Effector CD8-positive, alpha-beta T cell (primary cell): ENCODE measurements at places on chromosomes 5 and 9.

DNA sequence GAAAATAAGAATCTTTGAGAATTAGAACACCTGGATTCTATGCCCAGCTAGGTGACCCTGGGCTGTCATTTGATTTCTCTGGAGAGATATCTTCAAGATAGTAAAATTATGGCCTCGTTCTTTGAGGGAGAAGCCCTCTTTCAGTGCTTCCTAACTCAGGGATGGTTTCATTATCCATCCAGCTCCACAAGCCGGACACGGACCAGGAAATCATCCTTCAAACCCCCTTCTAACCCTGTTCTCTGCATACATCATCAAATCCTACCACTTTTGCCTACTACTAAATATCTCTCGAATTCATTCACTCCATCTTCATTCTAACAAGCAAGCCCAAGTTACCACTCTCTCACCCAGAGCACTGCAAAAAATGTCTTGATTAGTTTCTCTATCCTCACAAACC lies 57.2 kb downstream of the MAPKAP1 start:
- DNase-seq: no peak

- DNase-seq: no peak
Observed at GRCh38 chr5:147434049-147434448, 75.8 kb downstream of the DPYSL3 start.

DNA sequence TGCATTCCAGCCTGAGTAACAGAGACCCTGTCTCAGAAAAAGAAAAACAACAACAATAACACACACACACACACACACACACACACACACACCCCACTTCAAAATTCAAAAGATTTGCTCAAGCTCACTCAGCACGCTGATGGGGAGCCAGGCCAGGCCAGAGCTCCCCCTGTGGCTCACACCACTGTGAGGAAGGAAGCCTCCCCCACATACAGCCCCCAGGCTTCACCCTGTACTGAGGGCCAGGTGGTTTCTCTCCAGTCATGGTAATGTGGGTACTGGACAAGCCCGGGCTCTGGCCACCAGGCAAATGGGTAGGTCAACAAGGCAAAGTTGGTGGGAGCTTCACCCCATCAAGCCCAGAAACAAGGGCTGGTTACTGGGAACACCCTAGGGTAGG lies 19.0 kb downstream of the ATOX1 start:
- DNase-seq: no peak

DNA sequence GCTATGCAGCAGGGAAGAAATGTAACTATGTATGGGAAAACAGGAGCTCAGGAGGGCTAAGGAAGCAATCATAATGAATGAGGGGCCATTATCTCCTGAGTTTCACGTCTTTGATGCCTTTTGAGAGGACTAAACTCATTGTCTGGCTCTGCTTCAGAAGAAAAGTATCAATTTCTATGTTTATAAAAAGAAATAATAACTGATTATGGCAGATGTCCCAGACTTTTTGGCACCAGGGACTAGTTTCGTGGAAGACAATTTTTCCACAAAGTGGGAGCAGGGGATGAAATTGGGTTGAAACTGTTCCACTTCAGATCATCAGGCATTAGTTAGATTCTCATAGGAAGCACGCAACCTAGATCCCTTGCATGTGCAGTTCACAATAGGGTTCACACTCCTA lies 8.7 kb upstream of the IL7R start:
- no peak for DNase-seq

- DNase-seq: no peak
Observed at GRCh38 chr5:180026734-180027458, 44.7 kb downstream of the RNF130 start.

- DNase-seq: no peak
Observed at GRCh38 chr9:136374183-136374575, 710 bp upstream of the CARD9 start.

- DNase-seq: no peak
Observed at GRCh38 chr5:28493456-28493855, 1455.1 kb upstream of the CDH9 start.

DNA sequence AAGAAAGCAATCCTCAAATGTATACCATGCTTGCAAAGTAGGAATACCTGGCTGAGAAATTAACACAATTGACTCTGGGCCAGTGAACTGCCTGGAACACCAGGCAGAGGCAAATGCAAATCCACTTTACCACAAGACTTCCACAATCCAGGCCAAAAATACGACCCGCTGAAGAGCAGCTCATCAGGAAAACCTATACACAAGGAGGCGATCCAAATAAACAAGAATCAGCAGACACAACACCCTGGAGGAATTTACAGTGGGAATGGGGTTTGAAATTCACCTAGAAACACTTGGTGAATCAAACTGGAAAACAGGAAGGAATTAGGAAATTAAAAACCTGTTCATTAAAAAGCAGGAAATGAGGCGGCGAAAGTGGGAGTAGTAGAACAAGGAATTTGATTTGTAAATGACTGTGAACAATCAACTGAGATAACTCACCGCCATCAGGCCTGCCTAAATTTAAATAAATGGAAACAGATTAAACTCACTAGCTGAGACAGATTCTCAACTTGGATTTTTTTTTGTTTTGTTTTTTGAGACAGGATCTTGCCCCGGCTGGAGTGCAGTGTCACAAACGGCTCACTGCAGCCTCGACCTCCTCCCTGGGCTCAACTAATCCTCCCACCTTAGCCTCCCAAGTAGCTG lies 15.9 kb downstream of the CMBL start:
- no peak for DNase-seq

- DNase-seq: no peak
Observed at GRCh38 chr5:90658620-90659019, 100.0 kb downstream of the ADGRV1 start.

DNA sequence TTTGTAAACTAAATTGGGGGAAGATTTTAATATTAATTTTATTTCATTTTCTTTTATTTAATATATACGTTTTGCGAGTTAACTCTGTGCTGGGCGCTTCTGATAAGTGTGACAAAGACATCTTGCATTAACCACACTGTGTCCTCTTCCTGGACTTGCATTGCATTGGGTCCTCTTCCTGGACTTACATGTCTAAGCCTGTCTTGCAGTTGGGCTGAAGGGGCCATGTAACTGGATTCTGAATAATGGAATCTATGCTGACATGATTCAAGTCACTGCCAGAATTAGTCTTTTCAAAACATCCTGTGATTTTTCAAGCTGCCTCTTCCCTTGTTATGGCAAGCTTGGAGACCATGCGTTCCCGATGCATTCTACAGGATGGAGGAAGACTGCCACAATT lies 122.6 kb downstream of the TRIM32 start:
- DNase-seq: no peak

GRCh38 chr9:92774274-92774673 lies 9.6 kb upstream of the BICD2 start:
- no peak for DNase-seq

GRCh38 chr5:137563646-137564397 lies 64.7 kb upstream of the SPOCK1 start:
- no peak for DNase-seq

GRCh38 chr9:114370251-114370967 lies 17.4 kb downstream of the AKNA start:
- no peak for DNase-seq

DNA sequence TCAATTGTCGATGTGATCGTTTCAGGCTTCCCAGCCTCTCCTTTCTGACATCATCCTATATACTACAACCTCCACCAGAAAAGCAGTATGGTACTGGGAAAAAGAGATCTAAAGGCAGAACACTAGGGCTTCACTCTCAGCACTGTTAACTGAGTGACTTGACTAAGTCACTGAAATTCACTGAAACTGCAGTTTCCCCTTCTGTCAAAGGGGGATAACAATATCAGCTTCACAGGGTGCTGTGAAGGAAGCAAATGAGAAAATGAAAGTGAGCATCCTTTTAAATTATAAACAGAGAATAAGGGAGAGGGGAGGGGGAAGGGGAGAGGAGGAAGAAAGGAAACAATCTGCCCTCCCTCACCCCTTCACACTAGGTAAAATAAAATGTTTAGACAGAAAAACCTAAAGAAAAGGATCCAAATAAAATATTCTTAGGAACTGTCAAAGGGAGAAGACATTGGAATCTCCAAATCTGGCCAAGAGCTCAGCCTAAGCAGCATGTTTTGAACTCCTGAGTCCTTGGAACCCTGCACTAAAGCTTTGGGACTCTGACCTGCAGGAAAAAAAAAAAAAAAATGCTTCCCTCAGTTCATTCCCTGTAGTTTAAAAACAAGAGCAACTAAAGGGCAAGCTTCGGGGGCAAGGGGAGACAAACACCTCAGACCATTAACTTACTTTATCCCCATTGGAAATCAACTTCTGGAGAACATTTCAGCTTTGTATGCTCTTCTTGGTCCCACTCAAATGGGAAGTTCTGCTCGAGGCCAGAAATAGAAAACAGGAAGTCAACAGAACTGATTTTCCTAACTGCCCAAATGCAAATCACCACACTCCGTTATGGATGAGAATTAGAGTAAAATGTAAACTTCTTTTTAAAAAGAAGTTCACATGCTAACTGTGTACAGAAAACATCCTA lies 178.3 kb downstream of the DEPDC1B start:
- no peak for DNase-seq

GRCh38 chr5:83092619-83093018 lies 15.3 kb downstream of the XRCC4 start:
- no peak for DNase-seq

DNA sequence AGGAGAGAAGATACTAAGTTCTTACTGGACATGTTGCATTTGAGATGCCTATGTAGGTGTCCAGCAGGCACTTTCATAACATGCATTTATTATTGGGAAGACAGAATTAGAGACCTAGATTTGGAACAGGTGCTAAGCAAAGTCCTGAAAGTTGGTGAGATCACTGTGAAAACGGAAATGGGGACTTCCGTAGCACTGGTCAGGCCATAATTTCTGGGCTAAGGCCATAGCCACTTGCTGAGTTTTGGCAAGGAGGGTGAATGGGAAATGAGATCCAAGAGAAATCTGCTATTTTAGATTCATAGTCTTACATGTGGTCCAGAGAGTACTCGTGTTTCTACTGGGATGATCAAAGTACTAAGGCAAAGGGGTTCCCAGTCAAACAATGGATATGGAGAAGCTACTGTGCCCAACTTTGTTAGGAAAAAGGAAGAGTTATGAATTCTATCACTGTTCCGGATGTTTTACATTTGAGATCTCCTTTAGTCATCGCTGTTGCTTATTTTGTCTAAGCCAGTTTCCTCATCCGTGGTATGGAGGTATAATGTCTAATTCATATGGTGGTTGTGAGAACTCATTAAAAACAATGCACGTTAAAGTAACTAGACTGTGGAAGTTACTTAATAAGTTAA lies 33.4 kb downstream of the TEK start:
- DNase-seq: no peak

DNA sequence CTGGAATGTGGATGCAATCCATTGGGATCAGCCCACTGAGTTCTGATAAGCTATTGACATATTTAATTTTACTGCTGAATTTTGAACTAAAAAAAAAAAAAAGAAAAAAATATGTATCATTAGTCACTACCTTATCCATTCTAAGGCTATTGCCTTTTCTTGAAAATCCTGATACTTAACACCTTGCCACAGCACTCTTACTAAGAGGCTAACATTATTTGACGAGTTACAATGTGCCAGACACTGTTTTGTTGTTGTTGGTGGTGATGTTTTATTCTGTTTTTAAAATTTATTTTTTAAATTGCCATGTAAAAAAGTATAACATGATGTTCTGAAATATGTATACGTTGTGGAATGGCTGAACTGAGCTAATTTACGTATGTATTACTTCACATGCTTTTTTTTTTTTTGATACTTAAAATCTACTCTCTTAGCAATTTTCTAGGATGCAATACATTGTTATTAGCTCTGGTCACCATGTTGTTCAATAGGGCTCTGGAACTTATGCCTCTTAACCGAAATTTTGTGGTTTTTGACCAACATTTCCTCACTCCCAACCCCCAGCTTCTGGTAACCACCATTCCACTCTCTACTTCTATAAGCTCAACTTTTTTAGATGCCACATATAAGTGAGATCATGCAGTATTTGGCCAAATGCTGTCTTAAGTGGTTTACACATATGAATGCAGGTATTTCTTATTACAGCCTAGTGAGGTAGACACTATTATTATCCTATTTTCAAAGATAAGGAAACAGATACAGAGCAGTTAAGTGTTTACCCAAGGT lies 134.8 kb upstream of the PCA3 start:
- no peak for DNase-seq

GRCh38 chr9:131402738-131403492 lies 9.0 kb downstream of the PRRC2B start:
- DNase-seq: no peak

DNA sequence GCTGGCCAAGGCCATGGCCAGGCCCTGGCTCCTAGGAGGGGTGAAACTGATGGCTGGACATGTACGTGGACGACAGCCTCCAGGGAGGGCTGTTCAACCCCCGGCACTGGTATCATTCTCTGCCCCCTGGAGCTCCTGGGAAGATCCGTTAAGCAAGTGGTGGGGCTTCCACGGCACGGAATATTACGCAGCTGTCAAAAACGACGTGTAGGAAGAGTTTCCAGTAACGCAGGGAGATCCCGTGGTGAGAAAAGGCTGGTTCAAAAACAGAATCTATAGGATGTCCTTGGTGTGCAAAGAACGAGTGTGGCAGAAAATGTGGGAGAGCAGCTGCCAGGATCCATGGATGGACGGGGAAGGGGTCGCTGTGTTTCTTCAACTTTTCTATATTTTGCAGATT lies 36.3 kb upstream of the TMEM250 start:
- DNase-seq: no peak

- DNase-seq: no peak
Observed at GRCh38 chr5:126501448-126501847, 78.2 kb downstream of the GRAMD2B start.

DNA sequence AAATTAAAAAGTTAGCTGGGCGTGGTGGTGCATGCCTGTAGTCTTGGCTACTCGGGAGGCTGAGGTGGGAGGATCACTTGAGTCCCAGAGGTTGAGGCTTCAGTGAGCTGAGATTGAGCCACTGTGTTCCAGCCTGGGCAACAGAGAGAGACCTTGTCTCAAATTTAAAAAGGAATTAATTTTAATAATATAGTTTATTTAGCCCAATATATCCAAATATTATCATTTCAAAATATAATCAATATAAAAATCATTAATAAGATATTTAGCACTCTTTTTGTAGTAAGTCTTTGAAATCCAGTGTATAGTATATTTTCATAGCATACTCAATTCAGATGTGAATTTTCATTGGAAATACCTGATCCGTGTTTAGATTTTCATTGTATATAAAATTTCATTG lies 43.2 kb upstream of the ORM1 start:
- no peak for DNase-seq

DNA sequence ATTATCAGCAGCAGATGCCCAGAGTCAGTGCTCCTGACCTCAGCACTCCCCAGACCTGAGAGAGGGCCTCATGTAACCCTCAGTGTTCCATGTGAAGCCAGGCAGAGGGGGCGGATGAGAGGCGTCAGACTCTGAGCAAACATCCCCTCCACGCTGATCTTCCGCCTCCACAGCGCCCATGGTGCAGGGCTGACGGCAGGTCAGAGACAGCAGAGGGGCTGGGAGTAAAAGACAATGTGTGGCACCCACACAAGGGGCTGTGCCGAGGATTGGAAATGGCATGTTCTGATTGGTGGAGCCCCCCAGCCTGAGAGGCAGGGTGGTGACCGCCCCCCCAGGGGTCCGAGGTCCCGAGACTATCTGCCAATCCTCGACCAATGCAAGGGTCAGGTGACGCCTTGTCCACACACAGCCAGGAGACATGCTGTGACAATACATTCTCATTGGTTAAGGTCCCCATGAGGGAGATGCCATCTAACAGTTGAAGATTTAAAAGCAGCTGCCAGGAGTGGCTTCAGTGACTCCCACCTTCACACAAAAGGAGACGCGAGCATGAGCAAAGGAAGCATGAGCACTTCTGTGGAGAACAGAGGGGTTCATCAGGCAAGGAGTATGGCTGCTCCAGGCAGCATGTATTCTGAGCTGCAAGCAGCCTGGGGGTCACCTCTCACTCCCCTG lies 19.3 kb upstream of the SLC25A51 start:
- no peak for DNase-seq
